ENCODE measurements at places on chromosomes 5 and 9.
A peak's percentile ranks its signal among the peaks of the same experiment; 100 is the strongest.

GRCh38 chr5:101364469-101364868 lies 461.4 kb upstream of the ST8SIA4 start:
- DNase-seq = no peak

GRCh38 chr9:29208670-29209069 lies 1635.4 kb upstream of the C9orf72 start:
- no peak for DNase-seq

DNA sequence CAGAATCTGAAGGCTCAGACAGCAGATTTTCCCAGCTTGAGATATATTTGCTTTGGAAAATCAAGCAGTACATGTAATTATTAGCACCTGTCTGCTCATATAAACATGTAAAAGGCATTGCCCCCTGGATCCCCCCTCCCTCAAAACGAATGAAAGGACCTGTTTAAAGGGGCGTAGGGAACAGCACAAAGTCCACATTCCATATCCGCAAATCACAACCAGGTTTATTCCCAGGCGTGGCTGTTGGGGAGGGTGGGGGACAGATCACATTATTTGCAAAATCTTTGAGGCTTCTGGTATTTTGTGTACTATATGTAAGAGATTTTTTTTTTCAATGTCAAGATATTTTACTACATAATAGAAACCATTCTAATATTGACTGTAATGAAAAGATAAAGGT lies 8.7 kb upstream of the MRPS2 start:
- no peak for DNase-seq

DNA sequence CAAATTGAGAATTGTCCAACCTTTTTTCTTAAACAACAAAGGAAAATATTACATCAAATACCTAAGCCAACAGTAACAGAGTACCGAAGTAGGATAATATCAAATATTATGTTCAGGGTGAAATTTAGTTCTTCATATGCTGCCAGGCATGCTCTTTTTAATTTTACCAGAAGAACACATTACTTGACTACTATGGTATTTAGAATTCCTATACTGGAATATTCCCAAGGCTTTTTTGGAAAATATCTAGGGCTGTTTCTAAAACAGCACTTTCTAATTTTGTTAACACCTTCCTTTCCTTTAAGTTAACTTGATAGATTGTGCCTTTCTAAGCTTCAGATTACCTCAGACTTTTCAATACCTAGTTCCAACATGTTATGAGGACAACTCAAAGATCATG lies 48.7 kb downstream of the MARCHF3 start:
- no peak for DNase-seq

DNA sequence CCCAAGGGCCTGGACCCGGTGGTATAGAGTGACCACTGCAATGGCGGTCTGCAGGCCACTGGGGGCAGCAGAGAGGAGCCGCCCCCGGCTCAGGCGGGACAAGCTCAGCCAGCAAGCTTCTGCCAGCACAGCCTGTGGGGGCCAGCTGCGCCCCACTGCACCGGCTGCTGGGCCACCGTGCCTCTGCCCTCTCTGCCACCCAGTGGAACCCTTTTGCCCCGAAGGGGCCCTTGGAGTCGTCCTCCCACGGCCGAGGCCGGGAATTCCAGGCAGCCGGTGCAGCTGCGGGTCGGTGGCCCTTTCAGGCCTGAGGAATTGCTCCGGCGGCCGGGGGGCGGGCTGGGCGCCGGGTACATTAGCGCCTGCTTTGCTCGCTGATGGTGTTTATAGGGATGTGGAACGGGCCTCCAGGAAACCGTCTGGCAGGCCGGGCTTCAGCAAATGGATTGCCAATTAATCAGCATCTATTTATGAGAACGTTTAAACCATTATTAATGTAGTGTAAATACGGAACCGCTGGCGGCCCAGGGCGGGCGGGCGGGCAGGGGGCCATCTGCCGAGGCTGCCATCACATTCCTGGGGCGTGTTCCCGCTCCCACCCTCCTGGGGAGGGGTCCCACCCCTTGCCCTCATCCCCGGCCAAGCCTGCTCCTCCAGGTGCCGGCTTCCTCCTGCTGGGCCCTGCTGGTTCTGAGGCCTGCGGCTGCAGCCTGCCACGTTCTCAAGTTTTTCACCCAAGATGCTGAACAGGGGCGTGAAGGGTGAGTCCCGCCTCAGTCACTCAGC lies 127.4 kb downstream of the BARX1 start:
- DNase-seq = no peak

- DNase-seq = no peak
Measured at GRCh38 chr9:92047500-92047899, 67.7 kb downstream of the SPTLC1 start.

GRCh38 chr9:90058182-90058763 lies 453.5 kb downstream of the GADD45G start:
- DNase-seq = no peak

DNA sequence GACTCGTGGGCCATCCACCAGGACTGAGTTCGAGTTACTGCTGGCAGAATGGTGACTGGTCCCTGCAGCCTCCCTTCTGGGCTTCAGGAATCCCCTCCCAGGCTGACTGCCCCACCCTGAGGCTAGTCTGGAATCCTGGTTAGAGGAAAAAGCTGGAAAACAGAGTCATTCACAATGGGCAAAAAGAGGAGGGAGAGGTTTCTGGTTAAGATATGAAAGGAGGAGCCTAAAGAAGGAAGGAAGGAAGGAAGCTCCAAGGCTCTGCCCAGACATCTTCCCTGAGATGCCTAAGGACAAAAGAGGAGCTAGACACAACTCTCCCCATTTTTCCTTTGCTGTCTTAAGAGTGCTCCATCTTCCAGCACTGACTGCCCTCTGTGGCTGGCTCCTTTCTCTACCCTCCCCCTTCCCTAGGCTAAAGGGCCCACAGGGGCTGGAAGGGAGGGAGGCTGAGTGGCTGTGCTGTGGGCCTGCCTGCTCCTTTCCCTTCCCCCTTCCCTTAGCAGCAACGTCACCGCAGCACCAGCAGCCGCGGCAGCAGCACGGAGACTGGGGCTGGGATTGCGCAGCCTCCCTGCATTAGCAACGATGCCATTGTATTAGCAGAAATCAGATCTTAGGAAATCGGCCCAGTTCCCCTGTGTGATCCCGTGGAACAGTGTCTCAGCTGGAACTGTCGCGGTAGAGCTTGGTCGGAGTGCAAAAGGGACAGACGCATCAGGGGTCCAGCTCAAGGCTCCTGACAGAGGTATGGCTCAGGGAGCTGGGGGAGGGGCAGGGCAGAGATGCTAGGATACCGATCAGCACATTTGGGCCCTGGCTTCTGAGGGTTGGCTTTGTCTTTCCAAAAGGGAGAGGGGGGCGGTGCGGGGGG lies 48.7 kb downstream of the RUSC2 start:
- DNase-seq = no peak

DNA sequence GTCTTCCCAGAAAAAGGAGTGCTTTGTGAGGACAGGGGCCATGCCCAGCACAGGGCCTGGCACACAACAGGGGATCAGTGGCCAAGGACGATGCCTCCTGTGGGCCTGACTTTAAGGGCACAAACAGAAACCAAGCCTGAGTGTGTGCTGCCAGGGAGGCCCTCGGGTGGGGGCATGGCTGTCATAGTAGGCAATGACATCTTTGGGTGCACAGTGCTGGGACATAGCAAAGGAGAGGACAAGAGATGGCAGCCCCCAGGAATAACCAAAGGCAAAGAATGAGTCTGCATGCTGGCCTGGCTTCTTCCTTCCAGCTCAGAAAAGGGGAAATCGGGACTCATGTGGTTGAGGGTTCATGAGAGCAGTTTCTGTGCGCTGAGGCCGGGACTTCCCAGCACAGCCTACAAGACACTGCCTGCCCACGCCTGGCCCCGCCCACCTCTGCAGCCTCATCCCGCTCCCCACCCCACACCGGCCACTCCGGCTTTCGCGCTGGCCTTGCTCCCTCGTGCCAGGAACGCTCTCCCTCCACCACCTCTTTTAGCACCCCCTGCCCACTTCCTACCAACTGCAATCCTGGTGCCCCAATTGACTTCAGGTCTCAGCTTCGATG lies 13.8 kb upstream of the LHX2 start:
- DNase-seq = no peak

DNA sequence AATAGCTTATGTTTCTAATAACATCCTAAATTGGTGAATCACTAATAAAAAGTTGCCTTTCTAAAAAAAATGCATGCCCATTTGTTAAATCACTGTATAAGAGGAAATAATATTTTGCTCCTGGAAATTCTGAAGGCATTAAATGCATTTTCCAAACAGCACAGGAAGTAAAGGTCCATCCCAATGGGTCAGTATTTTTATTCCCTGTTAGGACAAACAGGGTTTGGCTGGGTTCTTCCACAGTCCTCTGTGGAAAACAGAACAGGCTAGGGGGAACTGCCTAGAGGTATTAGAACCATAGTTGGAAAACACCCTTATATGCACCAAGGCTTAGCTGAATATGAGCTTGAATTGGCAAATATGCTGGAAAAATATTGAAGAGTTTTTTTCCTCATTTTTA lies 85.2 kb downstream of the OXCT1 start:
- no peak for DNase-seq

DNA sequence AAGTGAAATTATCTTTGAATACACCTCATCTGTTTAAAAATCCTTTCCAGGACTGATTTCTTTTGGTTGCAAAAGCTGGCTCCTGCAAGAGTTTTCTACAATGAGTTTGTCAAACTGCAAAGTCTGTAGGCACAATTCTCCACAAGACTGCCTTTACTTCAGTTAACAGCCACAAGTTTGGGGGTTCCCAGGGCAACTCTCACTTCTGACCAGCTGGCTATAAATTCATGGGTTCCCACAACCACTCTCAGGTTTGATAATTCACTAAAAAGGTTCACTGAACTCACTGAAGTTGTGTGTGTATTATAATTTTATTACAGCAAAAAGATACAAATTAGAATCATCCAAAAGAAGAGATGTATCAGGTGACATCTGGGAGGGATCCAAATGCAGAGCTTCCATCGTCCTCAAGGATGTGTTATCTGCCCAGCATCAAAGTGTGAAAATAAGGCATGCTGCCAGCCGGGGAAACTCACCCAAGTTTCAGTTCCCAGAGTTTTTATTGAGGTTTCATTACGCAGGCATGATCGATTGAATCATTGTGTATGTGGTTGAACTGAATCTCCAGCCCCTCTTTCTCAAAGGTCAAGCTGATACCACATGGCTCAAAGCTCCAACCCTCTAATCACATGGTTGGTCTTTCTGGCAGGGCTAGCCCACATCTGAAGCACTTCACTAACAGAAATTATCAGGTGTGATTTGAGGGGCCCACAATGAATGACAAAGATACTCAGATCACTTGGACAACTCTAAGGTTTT lies 19.0 kb upstream of the PSIP1 start:
- DNase-seq = no peak

- no peak for DNase-seq
Measured at GRCh38 chr5:58149746-58150145, 310.1 kb downstream of the PLK2 start.

- peak; percentile 82 for DNase-seq
Measured at GRCh38 chr5:150350524-150351344, 6.8 kb upstream of the TCOF1 start.

GRCh38 chr5:148011398-148012137 lies 52.2 kb upstream of the SPINK5 start:
- peak; percentile 90 for DNase-seq

- no peak for DNase-seq
Measured at GRCh38 chr9:2655411-2655901, 33.9 kb downstream of the VLDLR start.

- no peak for DNase-seq
Measured at GRCh38 chr9:94798708-94799107, 72.2 kb downstream of the AOPEP start.

DNA sequence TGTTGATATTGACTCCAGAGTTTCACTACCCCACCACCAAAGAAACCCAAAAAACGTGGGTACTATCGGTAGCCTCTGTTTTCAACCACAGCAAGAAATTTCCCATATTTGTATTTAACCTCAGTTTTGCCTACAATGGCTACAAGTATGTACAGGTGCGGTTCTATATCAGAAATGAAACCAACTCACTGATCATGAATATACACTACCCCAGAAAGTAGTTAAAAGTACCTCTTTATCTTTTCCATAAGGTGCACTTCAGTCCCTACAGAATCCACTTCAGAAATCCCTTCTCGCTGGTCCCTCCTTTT lies 140.6 kb upstream of the SLC12A2 start:
- no peak for DNase-seq

DNA sequence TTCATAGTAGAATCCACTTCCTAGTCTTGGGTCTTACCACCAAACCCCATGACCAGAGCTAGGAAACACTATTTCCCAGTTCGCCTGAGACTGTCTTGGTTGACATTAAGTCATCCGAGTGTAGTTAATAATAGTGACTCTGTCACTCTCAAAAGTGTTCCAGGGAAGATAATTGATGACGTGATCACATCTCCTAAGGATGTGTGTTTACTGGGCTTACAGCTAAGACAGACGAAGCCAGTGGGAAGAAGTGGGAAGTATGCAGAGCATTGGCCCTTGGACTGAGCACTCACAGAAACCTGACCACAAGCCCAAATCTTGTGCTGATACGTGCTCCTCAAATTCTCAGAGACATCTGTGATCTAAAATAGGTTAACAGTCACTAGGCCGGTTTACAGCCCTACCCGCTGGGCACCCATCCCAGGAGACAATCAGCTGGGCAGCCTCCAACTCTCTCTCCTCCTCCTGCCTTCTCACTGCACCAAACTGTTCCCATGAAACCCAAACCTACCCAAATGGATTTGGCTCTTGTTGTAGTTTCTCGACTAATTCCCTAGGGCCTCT lies 316.6 kb downstream of the TLE1 start:
- no peak for DNase-seq

DNA sequence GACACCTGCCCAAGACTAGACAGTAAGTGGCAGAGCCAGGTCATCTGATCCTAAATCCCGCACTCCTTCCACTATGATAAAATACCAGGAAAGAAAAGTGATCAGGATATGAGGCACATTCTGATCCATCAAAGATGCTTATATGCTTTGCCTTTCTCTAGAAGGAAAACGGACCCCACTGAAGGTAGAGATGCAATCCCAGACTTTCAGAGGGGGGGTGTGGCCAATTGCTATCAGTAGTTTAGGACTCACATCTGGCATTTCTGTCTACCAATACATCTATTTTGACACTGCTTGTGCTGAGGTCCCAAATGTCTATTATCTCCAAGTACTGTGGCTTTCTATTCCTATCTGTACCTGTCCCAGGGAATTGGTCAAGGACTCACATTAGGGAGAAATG lies 1.7 kb downstream of the TRIM52 start:
- no peak for DNase-seq

DNA sequence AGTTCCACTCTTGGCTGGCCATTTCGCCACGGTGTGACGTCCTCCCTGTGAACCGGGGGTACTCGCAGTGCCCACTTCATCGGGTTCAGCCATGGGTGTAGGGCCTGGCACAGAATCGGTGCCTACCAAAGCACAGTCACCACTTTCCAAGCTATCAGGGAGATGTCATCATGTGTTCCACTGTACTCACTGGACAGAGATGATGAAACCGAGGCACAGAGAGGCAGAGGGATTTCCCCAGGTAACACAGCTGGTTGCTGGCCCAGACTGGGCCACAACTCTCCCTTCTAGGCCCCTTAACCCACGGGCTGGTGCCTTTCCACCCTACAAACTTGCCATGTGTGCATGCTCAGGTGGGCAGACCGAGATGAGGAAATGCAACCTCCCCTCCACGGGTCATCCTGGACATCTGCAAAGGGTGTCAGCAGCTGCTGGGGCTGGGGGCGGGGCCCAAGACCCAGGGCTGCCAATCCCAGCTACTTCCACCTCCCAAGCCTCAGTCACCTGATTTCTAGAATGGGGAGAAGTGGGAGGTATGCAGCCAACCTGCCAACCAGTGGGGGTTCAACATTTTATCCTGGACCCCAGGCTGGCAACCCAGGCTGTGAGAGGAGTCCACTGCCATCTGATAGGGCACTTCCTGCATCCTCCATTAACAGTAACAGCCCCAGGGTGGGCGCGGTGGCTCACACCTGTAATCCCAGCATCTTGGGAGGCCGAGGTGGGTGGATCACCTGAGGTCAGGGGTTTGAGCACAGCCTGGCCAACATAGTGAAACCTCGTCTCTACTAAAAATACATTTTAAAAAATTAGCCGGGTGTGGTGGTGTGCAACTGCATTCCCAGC lies 893 bp upstream of the SH2D3C start:
- DNase-seq = no peak
